Stimulated activated CD8-positive, alpha-beta memory T cell treated with anti-CD3 and anti-CD28 coated beads, Interleukin-2, amount 100 ng/mL, for 1 hour (primary cell): ENCODE measurements at places on chromosomes 1 and 21.
A peak's percentile ranks its signal among the peaks of the same experiment; 100 is the strongest.

GRCh38 chr1:98897479-98897878, 107.2 kb downstream of the PLPPR5 start:
- DNase-seq: no peak

DNA sequence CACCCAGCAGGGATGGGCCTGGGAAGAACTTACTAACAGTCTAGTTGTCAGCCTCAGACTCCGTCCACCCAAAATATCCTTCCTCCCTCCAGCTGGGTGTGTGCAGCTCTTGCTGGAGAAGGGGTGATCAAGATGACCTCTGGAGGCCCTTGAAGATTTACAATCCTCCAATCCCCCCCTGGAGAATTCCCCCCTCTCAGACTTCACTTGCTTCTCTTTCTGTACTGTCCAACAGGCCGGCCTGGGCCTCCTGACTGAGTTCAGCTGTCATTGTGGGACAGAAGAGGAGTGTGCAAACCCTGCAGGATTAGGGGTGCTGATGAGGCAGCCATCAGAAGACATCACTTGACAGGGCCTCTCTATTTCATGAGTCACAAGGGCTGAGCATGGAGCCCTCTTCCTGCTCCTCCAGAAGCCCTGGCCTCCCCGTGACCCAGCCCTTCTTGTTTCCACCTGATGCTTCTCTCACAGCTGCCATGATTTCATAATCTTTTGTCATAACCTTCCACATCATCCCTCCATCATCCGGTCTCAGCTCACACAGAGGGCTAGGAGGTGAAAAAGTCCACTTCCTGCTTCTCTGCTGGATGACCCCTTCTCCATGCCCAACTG, 17.5 kb upstream of the IGFN1 start:
- no peak for DNase-seq

GRCh38 chr1:62218604-62219003, 24.0 kb downstream of the L1TD1 start:
- no peak for DNase-seq

GRCh38 chr21:45636459-45636858, 7.1 kb upstream of the PCBP3 start:
- DNase-seq: no peak

GRCh38 chr1:37947364-37947763, 511 bp upstream of the INPP5B start:
- DNase-seq: no peak

GRCh38 chr1:93111065-93111464, 32.0 kb downstream of the MTF2 start:
- no peak for DNase-seq

GRCh38 chr1:227315629-227316346, 2.5 kb downstream of the CDC42BPA start:
- no peak for DNase-seq

GRCh38 chr1:53086491-53087070, 24.6 kb downstream of the PODN start:
- no peak for DNase-seq

- DNase-seq: no peak
These were observed 32.8 kb upstream of the DNASE2B start for GRCh38 chr1:84365225-84366221.

DNA sequence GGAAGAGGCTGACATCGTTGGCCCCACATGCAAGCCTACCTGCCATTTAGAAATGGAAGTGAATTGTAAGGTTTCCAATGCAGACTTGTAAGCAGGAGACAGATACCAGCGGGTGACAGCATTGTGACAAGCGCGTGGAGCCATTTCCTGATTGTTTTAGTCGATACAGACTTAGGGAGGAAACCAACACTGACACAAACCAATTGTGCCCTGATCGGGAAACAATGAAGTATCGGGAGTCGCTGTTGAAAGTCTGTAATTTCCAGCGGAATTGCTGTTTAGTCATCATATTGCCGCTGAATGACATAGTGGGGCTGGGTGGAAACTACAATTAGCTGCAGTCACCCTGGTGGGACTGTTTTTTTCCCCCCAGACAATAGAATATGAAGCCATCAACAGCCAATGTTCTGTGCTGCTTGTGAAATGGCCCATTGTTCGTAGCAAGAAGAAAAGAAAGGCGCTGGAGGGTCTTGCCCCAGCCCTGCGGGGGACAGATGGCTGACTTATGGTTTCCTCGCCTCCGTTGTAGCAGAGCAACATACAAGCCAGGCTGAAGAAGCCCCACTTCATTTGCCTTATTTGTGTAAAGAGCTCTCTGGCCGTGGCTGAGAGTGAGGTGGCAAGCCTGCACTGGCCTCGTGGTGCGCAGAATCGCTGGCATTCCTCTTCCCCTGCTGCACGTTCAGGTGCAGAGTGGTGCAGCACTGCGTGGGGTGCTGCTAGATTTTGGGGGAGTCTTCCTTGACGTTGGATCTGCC, 462.7 kb downstream of the CAMTA1 start:
- no peak for DNase-seq

- DNase-seq: no peak
These were observed 443.4 kb upstream of the RGS18 start for GRCh38 chr1:191714845-191715244.

- no peak for DNase-seq
These were observed 11.5 kb downstream of the SORT1 start for GRCh38 chr1:109386054-109386717.

DNA sequence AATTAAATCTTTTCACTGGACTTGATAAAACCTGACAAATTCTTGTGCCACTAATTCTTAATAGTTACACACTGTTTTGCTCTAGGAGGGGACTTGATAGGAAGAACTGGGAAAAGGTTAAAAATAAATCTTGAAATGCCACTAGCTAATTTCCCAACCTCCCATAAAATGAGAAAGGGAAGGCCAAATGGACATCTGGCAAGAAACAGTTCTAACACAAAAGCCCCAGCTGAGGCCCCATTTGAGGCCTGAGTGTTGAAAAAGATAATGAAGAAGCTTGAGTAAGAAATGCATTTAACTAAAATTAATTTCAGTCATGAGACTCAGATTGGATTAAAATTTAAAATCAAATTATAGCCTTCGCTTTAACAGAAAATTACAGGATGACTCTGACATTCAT, 11.2 kb upstream of the RAP1GAP start:
- DNase-seq: no peak

DNA sequence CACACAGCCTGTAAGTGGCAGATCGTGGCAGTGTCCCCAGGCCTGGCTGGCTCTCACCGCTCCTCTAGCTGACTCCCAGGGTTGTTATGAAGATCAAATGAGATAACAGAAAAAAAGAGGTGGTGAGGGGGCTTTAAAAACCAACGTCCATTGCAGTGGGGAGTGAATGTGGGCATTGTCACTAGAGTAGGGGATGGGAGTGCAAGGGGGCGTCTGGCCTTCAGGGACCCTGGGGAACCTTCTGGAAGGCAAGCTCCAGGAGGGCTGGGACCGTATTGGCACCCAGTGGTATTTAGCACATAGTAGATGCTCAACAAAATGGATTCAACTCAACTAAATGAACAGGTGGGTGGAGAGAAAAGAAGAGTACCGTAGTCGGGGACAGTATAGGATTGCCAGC, 3.4 kb downstream of the PLA2G2D start:
- no peak for DNase-seq

GRCh38 chr21:37429356-37429755, 62.8 kb downstream of the DYRK1A start:
- DNase-seq: no peak

DNA sequence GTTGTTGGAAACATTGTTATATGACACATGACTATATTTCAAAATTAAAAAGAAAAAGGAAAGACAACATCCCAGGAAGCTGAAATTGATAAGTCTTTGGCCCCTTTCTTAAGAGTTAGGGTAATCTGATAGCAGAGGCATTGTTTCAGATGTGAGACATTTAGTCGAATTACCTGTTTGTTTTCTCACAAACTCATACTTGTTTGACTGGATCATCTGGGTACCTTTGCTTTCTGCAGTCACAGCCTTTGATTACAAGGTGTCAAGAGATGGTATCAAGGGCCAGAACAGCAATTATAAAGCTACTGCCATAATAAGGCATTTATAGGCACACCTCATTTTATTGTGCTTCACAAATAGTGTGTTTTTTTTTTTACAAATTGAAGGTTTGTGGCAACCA, 136.3 kb downstream of the DUSP10 start:
- DNase-seq: no peak

- peak; percentile 35 for DNase-seq
These were observed 21.6 kb upstream of the BCL10 start for GRCh38 chr1:85297855-85298629.

GRCh38 chr1:206839006-206839560, 26.3 kb upstream of the IL20 start:
- no peak for DNase-seq

GRCh38 chr1:248828845-248829244, 3.1 kb upstream of the SH3BP5L start:
- DNase-seq: no peak

GRCh38 chr1:22804406-22804805, 93.8 kb downstream of the EPHB2 start:
- no peak for DNase-seq

DNA sequence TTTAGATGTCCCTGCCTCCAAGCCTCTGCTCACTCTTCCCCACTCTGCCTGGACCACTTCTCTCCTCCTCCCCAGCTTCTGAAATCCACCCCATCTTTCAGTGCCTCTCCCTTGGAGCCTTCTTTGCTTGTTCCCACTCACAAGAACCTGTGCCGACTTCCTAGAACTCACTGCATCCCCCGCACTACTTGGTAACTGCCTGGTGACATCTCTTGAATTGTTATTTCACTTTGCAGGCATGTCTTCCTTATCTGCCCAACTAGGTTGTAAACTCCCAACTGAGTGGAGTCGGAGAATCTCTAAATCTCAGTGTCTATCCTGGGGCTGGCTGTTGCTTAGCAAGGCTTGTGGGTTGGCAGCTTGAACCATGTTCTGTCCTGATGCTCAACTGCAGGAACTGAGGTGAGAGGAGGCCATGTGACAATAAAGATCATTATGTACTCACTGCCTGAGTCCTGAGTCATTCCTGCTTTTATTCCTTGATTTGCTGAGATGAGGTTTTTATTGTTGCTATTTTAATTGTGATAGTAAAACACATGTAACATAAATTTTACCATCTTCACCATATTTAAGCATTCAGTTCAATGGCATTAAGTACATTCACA, 3.9 kb downstream of the KPRP start:
- DNase-seq: no peak

- DNase-seq: no peak
These were observed 2.8 kb downstream of the MYCL start for GRCh38 chr1:39898648-39899603.

GRCh38 chr1:211895126-211895759, 64.7 kb upstream of the LPGAT1 start:
- DNase-seq: no peak

- no peak for DNase-seq
These were observed 1123.3 kb upstream of the B3GALT2 start for GRCh38 chr1:194309697-194310096.

DNA sequence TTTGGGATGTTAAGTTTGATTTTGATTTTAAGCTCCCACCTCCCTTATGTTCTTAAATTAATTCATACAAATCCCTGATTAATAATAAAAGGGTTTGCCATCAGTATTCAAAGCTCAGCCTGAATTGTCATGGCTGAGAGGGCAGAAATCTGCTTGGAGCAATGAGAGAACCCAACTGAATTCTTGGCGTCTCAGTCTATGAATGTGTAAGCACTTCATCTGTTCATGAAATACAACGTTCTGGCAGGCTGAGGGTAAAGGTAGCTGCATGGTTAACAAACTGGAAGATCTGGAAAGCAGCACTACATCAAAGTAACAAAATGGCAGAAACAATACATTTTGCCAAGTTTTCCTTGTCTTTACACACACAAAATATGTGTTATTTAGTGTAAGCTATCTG, 95.3 kb downstream of the ACBD6 start:
- DNase-seq: no peak

- DNase-seq: no peak
These were observed 244.3 kb upstream of the ST6GALNAC5 start for GRCh38 chr1:76622774-76623528.

DNA sequence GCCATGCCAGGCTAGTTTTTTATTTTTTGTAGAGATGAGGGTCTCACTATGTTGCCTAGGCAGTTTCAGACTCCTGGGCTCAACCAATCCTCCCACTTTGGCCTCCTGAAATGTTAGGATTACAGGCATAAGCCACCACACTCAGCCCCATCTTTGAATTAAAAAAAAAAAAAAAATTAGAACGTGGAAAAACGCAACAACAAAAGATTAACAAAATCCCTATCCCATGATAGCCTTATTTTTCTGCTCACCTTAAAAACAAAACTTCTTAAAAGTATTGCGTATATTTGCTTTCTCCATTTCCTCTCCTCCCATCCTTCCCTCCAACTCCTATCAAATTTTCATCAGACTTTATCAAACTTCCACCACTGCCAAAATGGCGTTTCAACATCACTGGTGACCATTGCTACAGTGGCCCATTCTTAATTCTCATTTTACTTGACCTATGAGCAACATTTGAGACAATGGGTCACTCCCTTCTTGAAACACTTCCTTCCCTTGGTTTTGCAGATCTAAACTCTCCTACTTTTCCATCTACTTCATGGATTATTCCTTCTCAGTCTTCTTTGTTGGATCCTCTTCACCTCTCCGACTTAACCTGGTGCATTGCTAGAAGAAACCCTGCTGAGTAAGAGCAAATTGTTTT, 579 bp upstream of the ZNF684 start:
- no peak for DNase-seq

DNA sequence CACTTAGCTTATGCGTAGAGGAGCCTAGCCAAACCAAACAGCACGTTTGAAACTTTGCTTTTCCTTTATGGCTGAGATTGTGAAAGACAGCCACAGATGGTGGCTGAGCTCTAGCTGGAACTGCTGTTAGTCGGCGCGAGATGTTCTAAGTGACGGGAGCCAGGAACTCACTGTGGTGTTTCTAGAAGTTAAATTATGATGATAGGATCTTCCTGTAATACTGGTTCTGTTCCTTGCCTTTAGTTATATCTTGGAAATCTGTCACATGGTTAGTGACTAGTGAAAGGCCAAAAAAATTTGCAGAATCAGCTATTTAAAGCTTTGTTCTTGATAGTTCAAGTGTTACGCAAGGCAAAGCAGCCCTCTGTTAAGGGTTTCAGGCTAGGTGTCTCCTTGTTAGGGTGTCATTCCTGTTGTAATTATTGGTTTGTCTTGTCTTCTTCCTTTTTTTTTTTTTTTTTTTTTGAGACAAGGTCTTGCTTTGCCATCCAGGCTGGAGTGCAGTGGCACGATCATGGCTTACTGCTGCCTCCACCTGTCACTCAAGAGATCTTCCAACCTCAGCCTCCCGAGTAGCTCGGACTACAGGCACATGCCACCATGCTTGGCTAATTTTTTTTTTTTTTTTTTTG, 22.6 kb downstream of the AK4 start:
- no peak for DNase-seq

DNA sequence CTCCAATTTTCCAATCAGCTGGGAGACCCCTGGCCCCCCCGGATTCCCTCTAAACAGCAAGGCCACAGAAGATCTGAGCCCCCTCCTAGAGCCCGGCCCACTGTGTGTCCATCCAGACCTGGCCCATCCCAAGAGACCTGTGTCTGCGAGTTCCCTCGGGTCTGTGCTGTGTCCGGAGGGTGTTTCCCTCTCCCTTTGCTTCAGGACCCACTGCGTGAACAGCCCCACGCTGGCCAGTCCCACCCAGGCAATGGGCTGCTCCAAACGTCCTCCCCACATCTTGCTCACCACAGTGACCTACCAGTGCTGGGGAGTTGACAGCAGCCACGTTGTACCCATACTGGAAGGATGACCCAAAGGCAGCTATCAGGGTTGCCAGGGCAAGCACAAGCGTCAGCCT, 11.6 kb downstream of the SLC2A5 start:
- DNase-seq: no peak

- no peak for DNase-seq
These were observed 22.1 kb downstream of the PTPRF start for GRCh38 chr1:43552813-43553212.

- DNase-seq: no peak
These were observed 186.5 kb downstream of the TGFBR3 start for GRCh38 chr1:91699339-91699974.
